Brain (organoid and tissue), 16 donors: ENCODE measurements at places on chromosomes 11 and 22.
A peak's percentile ranks its signal among the peaks of the same experiment; 100 is the strongest.

- DNase-seq, result no peak
Observed at GRCh38 chr22:29825578-29825977, 12.5 kb downstream of the ASCC2 start.

GRCh38 chr11:6850526-6850925 is 5.0 kb downstream of the OR10A5 start:
- DNase-seq, result no peak

GRCh38 chr11:62505440-62506091 is 41.0 kb downstream of the AHNAK start:
- peak; percentile 29 for DNase-seq

DNA sequence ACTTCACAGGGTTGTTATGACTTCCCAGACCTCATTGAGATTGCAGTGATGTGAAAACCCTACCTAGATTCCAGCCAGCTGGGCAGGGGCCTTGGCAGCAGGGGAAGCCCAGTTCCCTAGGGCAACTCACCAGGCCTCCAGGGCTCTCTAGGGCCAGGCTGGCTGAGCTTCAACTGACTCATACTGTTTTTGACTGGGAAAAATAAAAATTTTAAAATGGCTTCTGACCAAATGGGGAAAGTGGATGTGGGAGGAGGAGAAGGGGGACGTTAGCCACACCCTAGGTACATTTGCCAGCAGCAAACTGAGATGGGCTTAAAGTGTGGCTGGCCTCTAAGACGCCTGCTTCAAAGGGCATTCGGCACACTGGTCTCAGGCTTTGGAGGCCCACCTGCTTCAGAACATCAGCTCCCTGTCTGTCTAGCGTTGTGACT is 39.0 kb downstream of the BMAL1 start:
- no peak for DNase-seq

DNA sequence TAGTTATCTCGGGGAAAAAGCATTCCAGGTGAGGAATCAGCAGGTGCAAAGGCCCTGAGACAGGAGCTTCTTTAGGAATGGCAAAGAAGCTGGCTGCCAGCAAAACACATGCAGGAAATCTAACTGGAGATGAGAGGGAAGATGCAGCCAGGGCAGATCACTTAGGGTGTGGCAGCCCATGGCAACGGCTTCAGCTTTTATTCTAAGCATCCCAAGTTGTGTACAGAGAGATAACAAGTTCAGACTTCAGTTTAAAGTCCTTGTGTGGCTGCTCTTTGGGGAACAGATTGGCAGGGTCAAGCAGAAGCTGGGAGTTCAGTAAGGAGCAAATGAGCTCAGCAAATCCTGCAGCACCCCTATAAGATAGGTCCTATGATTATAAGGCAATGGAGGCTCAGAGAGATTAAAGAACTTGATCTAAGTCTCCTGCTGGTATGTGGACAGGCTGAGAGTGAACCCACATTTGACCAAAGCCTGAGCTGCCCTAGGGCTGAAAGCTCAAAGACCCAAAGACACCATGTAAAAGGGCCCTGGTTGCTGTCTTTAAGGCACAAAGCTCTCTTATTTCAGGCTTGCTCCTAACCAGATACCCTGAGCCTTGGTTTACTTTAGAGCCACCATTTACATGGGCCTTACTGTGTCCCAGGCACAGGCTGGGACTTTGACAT is 466.8 kb downstream of the SOX6 start:
- DNase-seq, result no peak

DNA sequence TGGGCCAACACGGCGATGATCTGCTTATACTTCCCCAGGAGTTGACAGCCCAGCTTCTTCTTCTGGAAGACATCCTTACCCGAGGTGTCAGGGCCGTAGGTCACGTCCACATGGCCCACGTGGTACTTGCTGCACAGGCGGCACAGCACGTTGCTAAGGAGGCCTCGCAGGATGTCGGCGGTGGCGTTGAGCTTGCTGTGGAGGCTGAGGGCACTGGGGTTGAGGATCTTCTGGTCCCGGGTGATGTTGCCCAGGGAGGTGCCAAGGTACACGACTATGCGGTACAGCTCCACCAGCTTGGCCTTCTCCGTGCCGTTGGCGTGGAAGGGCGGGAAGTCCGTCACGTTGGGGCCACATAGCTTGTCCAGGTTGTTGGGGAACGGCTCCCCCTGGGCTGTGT is 2.9 kb downstream of the LIF start:
- DNase-seq, result no peak

- no peak for DNase-seq
Observed at GRCh38 chr11:19785265-19785664, 72.6 kb downstream of the NAV2 start.

DNA sequence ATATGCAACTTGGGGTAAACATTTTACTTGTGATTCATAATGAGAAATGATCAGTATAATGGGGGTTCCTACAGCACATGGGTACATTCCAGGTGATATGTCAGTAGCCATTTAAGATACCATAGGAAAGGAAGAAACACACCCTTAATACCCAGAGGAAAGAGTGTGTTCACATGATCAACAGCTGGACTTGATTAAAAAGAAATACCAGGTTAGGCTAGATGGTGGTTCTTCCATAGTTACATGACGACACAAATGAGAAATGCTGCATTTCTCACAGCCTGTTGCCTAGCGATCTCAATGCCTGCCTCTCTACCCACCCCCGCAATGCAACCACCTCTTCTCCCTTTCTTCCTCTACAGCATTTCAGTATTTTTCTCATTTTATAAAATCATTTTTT is 96.8 kb downstream of the TTC28 start:
- peak; percentile 15 for DNase-seq

DNA sequence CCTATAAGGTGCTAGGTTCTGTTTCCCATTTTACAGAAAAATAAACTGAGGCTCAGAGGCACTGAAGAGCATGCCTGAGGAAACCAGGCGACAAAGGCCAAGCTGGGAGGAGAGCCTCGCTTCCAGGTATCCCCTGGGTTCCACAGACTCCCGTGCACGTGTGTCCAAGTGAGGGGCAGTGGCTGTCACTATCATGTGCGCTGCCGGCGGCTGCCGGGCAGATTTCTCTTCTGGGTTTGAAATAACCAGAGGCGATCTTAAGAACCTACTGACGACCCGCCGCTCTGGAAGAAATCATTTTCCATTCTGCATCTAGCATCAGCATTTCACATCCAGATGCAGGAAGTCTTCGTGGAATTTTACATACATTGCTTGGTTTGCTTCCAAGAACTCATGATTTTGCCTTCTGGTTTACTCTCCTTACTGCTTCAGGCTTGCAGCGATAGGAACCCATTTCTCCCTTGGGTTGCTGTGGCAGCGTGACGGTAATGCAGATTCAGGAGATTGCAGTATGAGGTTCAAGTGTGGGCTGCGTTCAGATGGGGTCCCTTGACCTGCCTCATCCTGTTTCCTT is 28.6 kb downstream of the ARHGAP8 start:
- no peak for DNase-seq

DNA sequence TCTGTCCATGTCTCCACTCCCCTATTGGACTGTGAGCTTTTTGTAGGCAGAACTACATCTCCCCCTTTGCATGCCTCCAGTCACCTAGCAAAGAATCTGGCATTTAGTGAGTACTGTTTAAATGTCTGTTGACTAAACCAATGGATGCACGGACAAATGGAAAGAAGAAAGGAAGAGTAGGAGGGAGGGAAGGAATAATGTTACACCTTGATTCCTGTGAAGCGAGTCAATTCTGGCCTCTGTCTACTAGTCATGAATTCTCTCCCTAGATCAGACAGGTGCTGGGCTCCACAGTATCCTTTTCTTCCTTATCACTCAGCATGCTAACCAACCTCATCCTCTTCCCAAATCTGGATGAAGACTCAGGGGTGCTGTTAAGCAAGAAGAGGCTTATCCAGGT is 33.6 kb downstream of the GALNT18 start:
- DNase-seq, result no peak

- no peak for DNase-seq
Observed at GRCh38 chr11:7787239-7787638, 9.5 kb downstream of the OR5P2 start.

- DNase-seq, result no peak
Observed at GRCh38 chr11:84887055-84887629, 740.0 kb downstream of the DLG2 start.

GRCh38 chr11:13110929-13111812 is 102.1 kb downstream of the RASSF10 start:
- no peak for DNase-seq

GRCh38 chr11:29324328-29324727 is 692.5 kb downstream of the KCNA4 start:
- no peak for DNase-seq

DNA sequence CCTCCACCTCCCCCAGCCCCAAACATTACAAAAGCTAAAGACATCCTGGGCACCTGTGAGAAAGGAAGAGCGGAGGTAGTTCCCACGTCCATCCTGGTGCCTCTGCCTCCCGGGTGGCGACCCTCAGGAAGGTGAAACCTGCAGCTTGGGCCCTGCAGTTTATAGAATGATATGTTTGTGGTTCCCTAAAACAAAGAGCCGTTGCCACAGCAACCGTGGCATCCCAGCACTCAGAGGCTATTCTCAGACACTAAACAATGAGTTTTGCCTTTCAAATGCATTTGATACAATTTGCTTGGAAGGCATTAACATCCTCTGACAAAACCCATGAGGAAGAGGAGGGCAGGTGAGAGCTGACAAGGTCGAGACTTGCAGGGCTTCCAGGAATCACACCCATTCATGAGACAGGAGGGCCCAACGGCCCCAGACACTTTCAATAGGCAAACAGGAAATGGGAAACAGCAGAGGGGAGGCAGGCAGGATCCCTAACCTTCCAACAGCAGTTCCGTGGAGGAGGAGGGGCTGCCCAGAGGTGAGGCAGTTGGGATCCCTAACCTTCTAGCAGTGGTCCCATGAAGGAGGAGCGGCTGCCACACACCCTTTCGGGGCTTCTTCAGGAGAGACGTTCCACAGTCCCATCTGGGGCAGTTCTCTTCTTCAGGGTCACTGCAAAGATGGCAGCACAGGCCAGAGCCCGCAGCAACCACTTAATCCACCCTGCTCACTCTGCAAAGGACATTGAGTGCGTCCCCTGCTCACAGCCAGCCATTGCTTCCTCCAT is 379.2 kb downstream of the SHANK2 start:
- peak; percentile 73 for DNase-seq
